ENCODE measurements at places on chromosomes 11 and 22.

GRCh38 chr11:66844496-66845142, 1.4 kb downstream of the RCE1 start:
- DNase-seq: no peak

DNA sequence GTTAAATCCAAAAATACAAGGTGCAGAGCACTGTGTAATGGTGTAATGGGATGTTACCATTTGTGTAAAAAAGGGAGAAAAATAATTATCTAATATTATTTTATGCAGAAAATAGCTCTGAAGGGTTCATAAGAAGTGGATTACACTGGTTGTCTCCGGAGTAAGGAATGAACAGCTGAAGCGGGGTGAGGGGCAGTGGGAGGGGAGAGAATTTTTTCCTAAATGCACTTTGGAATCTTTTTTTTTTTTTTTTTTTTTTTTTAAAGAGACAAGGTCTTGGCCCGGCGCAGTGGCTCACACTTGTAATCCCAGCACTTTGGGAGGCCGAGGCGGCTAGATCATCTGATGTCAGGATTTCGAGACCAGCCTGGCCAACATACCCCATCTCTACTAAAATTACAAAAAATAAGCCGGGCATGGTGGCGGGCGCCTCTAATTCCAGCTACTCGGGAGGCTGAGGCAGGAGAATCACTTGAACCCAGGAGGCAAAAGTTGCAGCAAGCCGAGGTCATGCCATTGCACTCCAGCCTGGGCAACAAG, 6.8 kb upstream of the POLR3H start:
- DNase-seq: no peak

DNA sequence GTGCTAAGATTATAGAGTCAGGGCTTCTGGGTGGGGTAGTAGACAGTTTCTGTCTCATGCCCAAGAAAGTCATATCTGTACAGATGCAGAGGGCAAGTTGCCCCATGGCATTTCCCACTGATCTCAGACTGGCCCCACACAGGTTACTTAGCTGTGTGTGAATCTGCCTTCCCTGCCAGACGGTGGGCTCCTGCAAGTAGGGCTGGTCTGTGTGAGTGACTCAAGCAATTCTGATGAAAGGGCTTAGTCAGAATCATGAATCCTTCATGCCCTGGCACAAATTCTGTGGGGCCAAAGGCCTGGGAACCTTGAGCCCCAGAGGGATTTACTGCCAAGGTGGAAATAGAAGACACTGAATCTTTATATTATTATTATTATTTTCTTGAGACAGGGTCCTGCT, 30.4 kb downstream of the USH1C start:
- DNase-seq: no peak

GRCh38 chr11:90434858-90435257, 212.0 kb upstream of the CHORDC1 start:
- DNase-seq: no peak

DNA sequence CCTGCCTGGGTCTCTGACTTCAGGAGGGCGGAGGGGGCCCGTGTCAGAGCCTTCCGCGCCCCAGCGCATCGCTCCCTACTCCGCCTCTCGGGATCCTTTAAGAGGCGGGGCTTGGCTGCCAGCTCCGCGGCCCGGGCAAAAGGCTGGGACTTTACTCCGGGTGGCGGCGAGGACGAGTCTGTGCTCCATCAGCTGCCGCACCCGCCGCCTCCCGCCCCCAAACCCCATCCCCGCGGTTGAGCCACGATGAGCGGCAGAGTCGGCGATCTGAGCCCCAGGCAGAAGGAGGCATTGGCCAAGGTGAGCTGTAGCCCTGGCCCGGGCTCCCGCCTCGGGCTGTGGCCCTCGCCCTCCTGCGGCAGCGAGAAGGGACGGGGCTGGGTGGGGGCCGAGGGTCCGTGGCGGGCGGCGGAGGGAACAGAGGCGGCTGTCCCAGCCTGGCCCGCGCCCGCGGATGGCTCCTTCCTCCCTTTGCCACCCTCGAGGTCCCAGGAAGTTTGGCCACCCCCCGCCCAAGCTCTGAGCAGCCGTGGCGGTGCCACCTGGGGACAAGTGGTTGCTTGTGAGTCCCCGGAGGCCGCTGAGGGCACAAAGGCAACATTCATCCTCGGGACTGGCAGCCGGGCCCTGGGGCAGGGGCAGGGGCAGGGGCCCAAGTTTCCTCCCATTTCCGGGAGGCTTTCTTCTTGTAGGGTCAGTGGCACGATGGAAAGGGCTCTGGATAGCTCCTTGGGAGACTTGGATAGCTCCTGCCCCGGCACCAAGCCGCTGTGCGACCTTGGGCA, at the start of gene SEC14L2:
TSS of gene SEC14L2 (plus strand) at position 148 of the 785 bp plus-strand sequence. CDS start at position 247, 99 bp downstream.
- peak; percentile 26 for DNase-seq

GRCh38 chr11:14124350-14124749, 161.8 kb downstream of the SPON1 start:
- DNase-seq: no peak

DNA sequence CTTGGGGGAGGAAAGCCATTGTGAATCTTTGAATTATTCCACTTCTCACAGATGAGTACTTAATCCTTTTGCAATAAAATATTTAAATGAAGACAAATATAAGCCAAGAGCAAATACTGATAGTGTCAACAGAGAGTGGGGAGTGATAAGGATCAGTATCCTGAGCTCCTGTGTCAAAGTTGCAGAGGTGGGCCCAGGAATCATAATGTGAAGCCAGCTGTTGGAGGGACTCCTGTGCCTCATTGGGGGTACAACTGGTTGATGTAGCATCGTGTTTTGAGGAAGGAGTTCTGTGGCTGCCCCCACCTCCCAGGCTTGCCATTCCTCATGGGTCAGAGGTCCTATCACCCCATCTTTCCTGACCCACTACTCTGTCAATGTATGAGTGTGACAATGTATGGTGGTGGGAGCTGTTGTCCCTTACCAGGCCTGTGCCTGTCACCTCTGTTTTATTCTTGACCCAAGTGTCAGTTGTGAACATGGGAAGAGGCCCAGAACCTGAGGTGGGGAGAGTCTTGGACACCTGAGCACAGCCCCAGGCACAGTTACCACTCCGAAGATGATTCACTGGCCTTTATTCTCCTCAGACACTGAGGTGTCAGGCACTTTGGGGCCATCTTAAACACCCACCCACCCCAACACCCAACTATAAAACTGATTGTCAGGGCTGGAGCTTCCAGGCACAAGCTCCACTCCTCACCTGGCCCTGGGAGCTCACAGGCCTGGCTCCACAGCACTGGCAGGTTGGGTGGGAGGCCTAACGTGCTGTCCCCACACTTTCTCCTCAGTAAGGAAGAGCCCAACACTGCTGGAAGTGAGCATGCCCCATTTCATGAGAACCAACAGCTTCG, 38.4 kb downstream of the KCNQ1OT1 start:
- no peak for DNase-seq

- DNase-seq: no peak
These were observed 6.0 kb upstream of the ACR start for GRCh38 chr22:50731811-50732624.

DNA sequence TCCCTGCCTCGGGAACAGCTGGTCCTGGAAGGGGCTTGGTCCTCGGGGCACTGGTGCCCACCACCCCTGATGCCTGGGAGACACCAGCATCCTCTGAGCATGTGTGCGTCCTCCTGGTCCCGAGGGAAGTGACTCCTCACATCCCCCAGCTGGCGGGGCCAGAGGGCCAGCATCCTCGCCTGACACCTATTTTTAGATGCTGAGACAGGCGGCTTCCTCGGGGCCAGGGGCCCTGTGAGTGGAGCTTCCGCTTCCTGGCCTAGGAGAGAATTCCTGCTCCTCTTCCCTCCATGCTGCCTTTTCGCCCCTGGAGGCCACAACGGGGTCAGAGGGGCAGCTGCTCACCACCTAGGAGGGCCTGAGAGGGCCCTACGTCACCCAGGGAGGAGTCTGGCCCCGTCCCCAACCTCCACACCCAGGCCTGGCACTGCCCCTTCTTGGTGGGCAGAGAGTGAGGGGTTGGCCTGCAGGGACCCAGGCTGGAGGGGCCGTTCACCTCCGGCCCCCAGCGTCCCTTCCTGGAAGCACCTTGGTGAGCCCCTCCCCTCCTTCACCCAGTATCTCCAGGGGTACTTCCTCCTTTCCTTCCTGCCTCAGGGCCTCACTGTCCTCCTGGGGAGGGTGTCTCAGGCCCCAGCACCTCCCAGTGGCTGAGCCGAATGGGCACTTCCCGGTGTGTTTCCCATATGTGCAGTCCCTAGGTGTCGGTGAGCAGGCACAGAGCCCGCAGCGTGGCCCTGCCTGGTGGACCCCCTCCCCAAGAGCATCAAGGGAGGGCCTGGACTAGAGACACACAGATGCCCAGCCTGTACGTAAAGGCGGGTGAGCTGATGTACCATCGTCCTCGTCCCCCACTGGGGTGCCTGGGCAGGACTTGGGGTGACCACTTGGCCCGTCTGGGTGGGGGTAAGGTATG, 6.1 kb downstream of the CD81 start:
- no peak for DNase-seq

DNA sequence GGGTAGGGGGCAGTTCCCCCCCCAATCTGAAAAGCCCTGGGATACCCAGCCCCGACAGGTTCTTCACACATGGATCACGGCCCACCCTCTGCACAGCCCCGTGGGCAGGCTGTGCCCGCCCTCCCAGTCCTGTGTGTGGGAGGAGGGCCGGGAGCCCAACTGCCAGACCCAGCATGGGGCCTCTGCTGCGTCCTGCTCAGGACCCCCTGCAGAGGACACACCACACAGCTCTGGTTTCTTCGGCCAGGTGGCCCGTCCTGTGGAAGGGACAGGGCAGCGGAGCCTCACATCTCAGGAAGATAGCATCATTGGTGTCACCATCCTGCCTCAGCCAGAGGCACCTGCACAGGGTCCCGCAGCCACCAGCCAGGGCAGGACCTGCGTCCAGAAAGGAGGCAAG, 396.0 kb downstream of the TBC1D22A start:
- no peak for DNase-seq

- no peak for DNase-seq
These were observed 36.4 kb upstream of the TH start for GRCh38 chr11:2207773-2208621.

DNA sequence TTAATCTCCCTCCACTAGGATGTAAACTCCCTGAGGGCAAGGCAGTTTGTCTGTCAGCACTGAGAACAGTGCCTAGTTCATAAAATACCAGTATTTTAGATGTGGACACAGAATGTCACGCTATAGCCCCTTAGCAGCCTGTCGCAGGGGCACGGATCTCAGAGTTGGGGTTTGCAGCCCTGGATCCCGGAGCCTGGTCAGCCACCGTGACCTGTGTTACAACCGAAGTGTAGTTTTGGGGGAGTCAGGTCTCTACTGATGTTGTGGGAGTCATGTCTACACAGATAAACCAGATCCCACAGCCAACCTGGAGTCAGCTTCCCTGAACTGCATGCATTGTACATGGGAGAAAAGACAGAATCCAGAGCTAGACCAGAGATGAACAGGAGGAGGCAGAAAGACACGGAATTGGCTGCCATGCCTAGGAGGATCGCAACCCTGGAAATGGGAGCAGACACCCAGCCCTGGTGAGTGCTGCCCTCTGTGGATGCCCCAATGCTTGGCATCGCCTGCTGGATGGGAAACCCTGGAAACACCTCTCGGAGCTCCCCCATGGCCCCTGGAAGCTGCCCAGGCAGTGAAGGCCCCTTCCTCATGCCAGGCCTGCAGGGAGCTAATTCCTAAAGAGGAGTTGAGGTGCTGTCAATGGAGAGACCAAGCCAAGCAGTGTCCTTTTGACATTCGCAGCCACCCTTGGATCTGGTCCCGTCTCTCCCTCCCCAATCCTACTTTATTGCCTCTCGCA, 851.3 kb downstream of the TBC1D22A start:
- DNase-seq: no peak

GRCh38 chr11:34337016-34337415, 20.8 kb downstream of the ABTB2 start:
- DNase-seq: no peak
